ENCODE measurements at places on chromosomes 16 and 17.

DNA sequence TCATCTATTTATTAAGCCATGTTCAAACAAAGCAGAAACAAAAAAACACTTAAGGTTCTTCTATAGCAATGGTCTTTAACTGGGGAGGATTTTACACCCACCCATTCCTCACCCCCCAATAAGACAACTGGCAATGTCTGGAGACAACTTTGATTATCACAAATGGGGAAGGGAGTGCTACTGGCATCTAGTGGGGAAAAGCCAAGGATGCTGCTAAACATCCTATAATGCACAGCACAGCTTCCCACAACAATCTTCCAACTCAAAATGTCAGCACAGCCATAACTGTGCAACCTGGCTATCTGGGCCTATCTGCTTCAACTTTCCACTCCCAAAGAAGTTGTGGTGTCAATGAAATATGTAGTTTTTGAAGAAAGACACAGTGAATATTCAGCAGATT, 1044.4 kb downstream of the CDH8 start:
- no peak for DNase-seq
- H3K4me3 ChIP-seq, result no peak overlapping the region
- H3K27me3 ChIP-seq, result no peaks in the 10 kb centered on the region

DNA sequence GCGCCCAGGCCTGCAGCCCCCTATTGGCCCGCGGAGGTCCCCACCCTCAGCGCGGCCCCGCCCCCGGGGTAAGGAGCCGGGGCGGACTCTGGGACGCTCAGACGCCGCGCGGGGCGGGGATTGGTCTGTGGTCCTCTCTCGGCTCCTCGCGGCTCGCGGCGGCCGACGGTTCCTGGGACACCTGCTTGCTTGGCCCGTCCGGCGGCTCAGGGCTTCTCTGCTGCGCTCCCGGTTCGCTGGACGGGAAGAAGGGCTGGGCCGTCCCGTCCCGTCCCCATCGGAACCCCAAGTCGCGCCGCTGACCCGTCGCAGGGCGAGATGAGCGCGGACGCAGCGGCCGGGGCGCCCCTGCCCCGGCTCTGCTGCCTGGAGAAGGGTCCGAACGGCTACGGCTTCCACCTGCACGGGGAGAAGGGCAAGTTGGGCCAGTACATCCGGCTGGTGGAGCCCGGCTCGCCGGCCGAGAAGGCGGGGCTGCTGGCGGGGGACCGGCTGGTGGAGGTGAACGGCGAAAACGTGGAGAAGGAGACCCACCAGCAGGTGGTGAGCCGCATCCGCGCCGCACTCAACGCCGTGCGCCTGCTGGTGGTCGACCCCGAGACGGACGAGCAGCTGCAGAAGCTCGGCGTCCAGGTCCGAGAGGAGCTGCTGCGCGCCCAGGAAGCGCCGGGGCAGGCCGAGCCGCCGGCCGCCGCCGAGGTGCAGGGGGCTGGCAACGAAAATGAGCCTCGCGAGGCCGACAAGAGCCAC, at the start of gene NHERF1:
NHERF1 (plus strand) TSS at position 100 of the 750 bp plus-strand sequence; CDS start at position 319, 219 bp downstream.
- H3K36me3 ChIP-seq, result peaks cover 50% of the 10 kb centered on the region
- DNase-seq, result peak; percentile 95
- H3K4me3 ChIP-seq, result peak within 1 kb of the TSS; percentile 94
- H3K27me3 ChIP-seq, result no peaks in the 10 kb centered on the region
- peaks cover 69% of the 10 kb centered on the region for H3K4me1 ChIP-seq
- peak within 1 kb of the TSS; percentile 92 for H3K27ac ChIP-seq

- H3K27ac ChIP-seq, result no peak overlapping the region
Measured at GRCh38 chr17:6163612-6164333, 93.6 kb downstream of the WSCD1 start.

GRCh38 chr16:1772908-1773702, at the start of gene MRPS34:
Gene MRPS34 (minus strand): TSS chr16:1773134. CDS start chr16:1773119, 15 bp downstream.
- H3K4me1 ChIP-seq, result peaks cover 32% of the 10 kb centered on the region
- peak; percentile 83 for DNase-seq
- peak within 1 kb of the TSS; percentile 54 for H3K4me3 ChIP-seq
- H3K36me3 ChIP-seq, result peaks cover 64% of the 10 kb centered on the region
- H3K27ac ChIP-seq, result peak within 1 kb of the TSS; percentile 83

GRCh38 chr17:1362065-1362848, 37.8 kb downstream of the YWHAE start:
- H3K27ac ChIP-seq, result no peak overlapping the region
- peaks cover 79% of the 10 kb centered on the region for H3K36me3 ChIP-seq
- no peaks in the 10 kb centered on the region for H3K27me3 ChIP-seq
- no peak for DNase-seq
- H3K4me1 ChIP-seq, result peaks cover 7% of the 10 kb centered on the region
- H3K4me3 ChIP-seq, result no peak overlapping the region

DNA sequence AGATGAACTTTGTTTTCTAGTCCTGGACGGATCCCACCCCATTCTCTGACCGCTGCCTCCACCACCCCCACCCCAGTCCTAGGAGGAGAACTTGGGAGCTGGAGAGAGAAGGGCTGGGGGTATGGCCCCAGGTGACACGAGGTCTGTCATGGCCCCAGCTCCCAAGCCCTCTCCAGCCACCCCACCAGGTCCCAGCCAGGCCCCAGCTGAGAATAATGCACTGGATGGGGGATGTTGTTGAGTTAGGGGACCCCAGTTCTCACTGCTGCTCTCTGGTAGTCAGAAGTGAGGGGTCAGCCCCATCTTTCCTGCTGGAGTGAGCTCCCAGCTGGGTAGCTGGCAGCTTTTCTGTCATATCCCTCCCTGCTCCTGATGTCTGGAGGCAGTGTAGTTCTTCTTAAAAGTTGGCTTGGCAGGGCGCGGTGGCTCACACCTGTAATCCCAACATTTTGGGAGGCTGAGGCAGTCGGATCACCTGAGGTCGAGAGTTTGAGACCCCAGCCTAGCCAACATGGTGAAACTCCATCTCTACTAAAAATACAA, 4.6 kb upstream of the COL1A1 start:
- H3K27me3 ChIP-seq, result peaks cover 65% of the 10 kb centered on the region
- no peak overlapping the region for H3K4me3 ChIP-seq
- DNase-seq, result no peak

- no peak overlapping the region for H3K27ac ChIP-seq
- no peak overlapping the region for H3K4me3 ChIP-seq
- no peak for DNase-seq
- H3K36me3 ChIP-seq, result peaks cover 29% of the 10 kb centered on the region
- no peaks in the 10 kb centered on the region for H3K4me1 ChIP-seq
Measured at GRCh38 chr16:81515281-81515680, 70.7 kb downstream of the CMIP start.

- peaks cover 37% of the 10 kb centered on the region for H3K36me3 ChIP-seq
- H3K4me3 ChIP-seq, result no peak overlapping the region
- no peak overlapping the region for H3K27ac ChIP-seq
- H3K27me3 ChIP-seq, result no peaks in the 10 kb centered on the region
- peaks cover 29% of the 10 kb centered on the region for H3K4me1 ChIP-seq
Measured at GRCh38 chr17:75664099-75664549, 2.8 kb downstream of the RECQL5 start.

DNA sequence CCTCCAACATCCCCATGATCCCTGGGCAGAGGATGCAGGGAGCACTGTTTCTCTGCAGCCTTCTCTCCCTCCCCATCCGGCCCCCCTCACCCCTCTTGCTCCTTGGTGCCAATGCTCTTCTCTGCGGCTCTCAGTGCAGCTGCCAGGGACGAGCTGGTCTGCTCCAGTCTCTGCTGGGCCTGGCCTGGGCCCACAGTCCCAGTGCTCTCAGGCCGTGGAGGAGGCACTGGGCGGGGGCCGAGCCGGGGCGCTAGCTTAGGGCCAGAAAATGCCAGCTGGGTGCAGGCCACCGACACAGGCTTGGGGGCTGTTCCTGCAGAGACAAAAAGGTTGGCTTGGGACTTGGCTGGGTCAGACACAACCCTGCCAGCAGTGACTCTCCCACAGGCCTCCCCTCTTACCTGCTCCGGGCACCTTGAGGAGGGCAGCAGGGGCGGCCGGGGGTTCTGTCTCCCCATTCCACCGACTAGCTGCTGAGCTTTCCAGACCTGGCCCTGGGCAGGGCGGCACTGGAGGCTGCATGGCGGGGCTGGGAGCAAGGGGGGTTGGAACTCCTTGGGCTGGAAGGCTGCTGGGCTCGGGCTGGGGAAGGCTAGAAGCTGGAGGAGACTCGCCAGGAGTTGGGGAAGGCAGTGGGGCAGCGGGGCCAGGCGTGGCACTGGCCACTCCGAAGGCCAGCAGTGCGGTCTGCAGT, 13.8 kb downstream of the CASKIN2 start:
- DNase-seq, result no peak
- H3K27ac ChIP-seq, result no peak overlapping the region
- H3K36me3 ChIP-seq, result peaks cover 78% of the 10 kb centered on the region
- no peak overlapping the region for H3K4me3 ChIP-seq
- H3K4me1 ChIP-seq, result no peaks in the 10 kb centered on the region

- no peaks in the 10 kb centered on the region for H3K36me3 ChIP-seq
- H3K27me3 ChIP-seq, result no peaks in the 10 kb centered on the region
Measured at GRCh38 chr17:75077496-75078283, 10.1 kb upstream of the SLC16A5 start.

DNA sequence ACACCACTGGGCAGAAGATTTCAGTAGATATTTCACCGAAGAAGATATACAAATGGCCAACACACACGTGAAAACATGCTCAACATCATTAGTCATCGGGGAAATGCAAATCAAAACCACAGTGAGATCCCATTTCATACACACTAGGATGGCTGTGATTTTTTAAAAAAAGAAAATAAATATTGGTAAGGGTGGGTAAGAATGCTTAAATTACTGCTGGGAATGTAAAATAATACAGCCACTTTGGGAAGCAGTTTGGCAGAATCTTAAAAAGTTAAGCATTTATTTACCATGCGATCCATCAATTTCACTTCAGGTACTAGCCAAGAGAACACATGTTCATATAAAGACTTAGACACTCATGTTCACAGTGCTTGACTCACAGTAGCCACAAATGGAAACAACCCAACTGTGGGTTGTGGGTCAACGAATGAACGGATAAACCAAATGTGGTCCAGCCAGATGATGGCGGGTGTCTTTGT, 6.5 kb upstream of the C16orf74 start:
- H3K36me3 ChIP-seq, result no peaks in the 10 kb centered on the region
- no peak for DNase-seq
- H3K27ac ChIP-seq, result no peak overlapping the region
- H3K4me1 ChIP-seq, result no peaks in the 10 kb centered on the region
- no peak overlapping the region for H3K4me3 ChIP-seq

- H3K4me3 ChIP-seq, result no peak overlapping the region
- peak overlapping the region; percentile 45 for H3K27ac ChIP-seq
- no peak for DNase-seq
- no peaks in the 10 kb centered on the region for H3K27me3 ChIP-seq
- no peaks in the 10 kb centered on the region for H3K36me3 ChIP-seq
Measured at GRCh38 chr16:89034573-89034961, 57.6 kb upstream of the CBFA2T3 start.

DNA sequence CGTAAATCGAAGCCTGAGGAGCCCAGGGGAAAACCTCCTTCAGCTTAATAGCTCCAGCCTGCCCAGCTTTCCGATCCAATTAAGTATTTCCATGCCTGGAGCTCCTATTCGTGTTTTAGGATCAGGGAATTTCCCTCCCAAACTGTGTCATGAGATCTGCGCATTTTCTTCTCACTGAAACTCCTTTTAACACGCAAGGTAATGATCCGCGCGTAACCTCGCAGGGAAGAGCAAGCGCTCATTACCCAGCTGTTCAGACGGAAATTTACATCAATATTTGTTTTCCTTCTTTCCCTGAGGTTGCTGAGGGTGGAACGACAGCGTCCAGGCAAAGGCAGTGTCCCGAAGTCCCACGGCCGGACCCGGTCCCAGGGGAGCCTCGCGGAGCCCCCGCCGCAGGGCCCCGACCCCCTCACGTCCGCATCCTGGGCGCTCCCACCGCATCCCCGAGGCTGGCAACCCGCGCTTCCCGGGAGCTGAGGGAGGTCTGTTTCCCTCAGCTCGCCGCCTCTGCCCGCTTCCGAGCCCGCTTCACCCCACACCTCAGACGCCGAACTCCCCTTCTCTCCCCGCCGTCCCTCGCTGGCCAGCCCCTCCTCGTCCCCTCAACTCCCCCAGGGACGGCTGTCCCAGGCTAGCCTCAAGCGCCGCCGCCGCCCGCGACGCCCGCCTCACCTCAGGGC, 415 bp downstream of the ABCA5 start:
- H3K36me3 ChIP-seq, result no peaks in the 10 kb centered on the region
- H3K4me1 ChIP-seq, result peaks cover 21% of the 10 kb centered on the region
- H3K4me3 ChIP-seq, result peak overlapping the region; percentile 61

DNA sequence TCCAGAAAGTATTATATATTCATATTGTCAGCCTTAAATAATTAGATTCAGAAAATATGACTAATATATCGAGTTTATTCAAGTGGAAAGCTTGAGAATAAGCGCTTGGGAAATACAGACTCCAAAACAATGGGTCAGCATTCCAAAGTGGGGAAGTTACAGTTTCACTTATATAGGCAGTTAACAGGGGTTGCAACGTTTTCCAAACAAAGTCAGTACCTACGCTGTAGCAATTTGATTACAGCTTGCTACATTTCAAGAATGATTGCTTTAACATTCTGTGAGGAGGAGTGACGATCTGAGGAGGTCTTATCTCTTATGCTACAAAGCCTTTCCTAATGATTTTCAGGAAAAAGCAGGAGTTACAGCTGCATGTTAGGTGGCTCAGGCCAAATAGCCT, 34.2 kb upstream of the HS3ST3A1 start:
- H3K27ac ChIP-seq, result no peak overlapping the region
- no peak for DNase-seq
- no peak overlapping the region for H3K4me3 ChIP-seq
- no peaks in the 10 kb centered on the region for H3K36me3 ChIP-seq

DNA sequence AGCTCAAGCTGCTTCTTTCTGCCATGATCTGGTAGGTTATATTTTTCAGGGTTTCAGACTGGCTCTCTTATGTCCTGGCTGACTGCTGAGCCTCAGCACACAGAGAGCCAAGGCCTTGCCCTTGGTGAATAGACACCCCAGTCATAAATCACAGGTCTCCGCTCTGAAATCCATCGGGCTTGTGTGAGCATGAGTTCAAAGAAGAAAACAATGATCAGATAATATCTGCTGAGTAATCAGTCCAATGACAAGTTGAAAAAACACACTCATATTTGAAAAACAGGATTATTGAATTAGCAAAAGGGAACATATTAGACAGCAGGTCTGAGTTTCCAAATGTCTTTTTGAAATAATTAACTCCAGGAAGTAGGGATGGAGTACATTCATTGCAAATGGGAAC, 51.1 kb upstream of the NDRG4 start:
- peaks cover 7% of the 10 kb centered on the region for H3K4me1 ChIP-seq
- H3K36me3 ChIP-seq, result no peaks in the 10 kb centered on the region
- no peak overlapping the region for H3K27ac ChIP-seq
- H3K4me3 ChIP-seq, result no peak overlapping the region
- DNase-seq, result no peak

DNA sequence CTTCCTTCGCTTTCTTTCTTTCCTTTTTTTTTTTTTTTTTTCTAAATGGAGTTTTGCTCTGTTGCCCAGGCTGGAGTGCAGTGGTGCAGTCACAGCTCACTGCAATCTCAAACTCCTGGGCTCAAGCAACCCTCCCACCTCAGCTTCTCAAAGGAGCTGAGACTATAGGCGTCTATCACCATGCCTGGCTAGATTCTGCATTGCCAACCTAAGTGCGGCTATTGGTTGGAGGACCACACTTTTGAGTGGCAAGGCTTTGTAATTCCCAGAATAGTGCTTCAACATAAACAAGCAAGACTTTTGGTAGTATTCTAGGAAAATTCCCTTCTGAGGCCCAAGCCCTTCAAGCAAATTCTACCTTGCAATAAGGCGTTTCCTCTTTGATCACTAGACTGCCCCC, 107.8 kb downstream of the YPEL2 start:
- H3K36me3 ChIP-seq, result no peaks in the 10 kb centered on the region
- no peak for DNase-seq
- no peak overlapping the region for H3K4me3 ChIP-seq
- H3K27me3 ChIP-seq, result no peaks in the 10 kb centered on the region
- no peak overlapping the region for H3K27ac ChIP-seq
